Activated T-helper 9 cell treated with anti-CD3 and anti-CD28 coated beads, Interleukin-2, amount 50 U/mL, for 16 hours (primary cell): ENCODE measurements at places on chromosomes 5 and 9.

DNA sequence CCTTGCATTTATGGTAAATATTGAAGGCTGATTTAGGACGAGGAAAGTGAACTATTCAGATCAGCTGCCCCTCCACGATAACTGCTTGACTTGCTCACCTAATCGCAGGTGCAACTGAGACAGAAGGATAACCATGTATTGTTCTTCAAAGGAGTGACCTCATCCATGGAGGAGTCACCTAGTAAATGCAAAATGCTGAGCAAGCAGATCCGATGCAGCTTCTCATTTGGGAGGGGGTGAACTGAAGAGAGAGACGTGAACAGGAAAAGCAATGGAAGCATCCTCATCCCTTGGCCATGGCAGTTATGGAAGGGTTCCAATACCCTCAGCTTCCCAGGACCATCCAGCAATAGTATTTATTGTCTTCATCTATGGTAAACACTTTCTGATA, 47.5 kb downstream of the RASGRF2 start:
- no peak for DNase-seq

- no peak for DNase-seq
These were observed 51.4 kb upstream of the CAST start for GRCh38 chr5:96610747-96611146.

DNA sequence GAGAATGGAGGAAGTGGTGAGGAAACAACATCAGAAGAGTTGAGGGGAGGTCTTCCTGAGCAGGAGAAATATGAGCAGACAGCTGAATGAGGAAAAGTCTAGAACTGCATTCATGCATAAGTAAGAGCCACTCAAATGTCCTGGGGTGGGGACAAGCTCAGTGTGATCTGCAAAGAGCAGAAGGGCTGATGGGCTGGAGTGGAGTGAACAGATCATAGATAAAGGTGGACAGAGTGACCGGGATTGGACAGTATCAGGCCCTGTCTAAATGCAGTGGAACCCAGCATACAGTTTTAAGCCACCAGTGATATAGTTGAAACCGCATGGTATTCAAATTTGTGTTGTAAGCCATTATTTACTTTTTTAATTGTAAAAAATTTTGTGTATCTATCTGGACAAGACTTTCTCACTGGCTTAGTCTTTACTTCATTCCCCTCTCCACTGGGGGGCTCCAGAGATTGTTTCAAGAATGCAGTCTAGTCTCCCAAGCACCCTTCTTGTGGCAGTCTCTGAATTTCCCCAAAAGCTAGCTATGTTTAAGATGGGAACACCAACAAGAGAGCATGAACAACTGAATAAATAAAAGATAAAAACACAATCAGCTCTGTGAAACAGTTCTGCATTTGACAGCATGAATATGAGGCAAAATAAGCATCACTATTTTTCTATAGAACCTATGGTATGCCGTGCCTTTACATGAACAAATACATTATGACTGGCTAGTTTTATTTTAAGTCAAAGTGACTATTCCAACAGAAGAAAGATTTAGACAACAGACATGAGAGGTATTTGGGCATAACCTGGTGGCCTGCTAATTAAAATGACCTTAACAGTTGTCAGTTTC, 10.7 kb upstream of the STK32A start:
- DNase-seq, result no peak

DNA sequence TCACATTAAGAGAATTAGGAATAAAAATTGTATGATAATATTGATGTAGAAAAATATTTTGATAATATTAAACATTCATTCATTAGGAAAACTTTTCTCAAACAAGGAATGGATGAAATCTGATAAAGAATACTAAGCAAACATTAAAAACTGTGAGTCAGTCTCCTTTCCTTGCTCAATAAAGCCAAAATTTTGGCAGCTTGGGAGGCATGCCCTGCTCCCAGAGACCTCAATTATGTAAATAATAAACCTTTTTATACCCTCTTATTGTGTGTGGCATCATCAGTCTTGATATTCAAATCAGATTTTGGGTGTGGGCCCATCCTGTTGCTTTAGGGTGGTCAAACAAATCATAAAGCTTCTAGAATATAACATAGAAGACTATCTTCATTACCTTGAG, 36.6 kb upstream of the CCL21 start:
- no peak for DNase-seq

DNA sequence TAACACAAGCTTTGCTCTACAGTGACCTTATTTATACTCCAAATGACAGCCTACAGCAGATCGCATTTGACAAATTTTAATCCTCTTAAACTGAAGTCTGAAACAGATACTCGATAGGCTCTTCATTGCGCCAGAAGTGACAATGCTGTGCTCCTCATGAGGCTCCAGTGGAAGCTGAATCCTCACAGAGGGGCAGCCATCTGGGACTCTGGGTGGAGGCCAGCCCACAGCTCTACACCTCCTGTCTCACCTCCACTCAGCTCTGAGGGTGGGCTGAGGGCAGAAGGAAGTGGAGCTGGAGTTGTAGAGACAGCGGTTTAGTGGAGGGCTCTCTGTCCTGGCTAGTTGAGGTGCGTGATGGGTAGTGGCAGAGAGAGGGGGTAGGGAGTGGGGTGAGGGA, 283.3 kb upstream of the ANKRD55 start:
- DNase-seq, result no peak

GRCh38 chr9:120539951-120540350, 40.0 kb downstream of the CDK5RAP2 start:
- DNase-seq, result no peak

GRCh38 chr5:95027151-95027721, 257.7 kb downstream of the MCTP1 start:
- DNase-seq, result no peak

DNA sequence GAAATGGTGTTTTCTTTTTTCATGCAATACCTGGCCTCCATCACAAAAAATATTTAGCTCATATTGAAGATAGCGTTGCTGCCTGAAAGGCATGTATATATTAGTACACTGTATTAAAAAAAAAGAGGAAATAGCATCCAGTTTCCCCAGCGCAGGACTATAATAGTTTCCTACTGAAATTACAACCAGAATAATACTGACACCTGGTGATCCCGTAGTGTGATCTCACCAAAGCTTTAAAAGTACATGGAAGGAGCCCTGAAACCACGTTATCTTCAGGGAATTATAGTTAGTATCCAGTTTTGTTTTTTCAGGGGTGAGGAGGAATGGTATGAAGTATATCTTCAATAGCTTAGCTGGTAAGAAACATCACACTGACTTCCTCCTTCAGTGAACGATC, 264.9 kb downstream of the CD180 start:
- DNase-seq, result no peak
